GM04503 (cell line): ENCODE measurements at places on chromosomes 4 and X.

DNA sequence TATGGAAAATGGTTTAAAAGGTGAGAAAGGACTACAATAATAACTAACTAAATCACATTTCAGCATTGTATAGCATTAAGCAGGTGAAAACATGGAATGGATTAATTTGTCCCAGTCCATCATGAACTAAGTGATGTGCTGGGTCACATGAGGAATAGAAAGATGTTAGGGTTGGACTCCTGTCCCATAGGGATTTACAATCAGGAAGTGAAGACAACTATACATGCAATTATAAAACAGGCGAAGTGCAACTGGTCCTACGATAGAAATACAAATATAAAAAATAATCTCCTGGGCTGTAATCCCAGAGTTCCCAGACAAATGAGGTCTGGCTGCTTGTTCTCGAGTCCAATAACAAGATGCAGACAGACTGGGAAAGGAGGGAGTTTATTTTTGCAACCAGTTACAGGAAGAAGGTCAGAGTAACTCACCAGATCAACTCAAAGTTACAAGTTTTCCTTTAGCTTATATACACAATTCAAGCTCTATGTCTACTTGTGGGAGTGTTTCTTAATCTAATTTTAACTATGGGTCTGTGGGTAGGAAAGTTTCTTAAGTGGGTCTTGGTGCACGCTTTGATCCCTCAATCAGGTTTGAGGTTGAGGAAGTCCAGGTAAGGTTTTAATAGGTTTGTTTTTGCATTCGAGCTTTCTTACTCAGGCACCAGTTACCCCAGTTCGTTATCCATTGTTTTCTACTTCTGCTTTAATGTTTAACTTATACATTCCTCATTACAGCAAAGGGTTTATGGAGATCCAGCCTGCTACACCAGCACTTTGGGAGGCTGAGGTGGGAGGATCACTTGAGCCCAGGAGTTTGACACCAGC lies 50.1 kb downstream of the IGFBP7 start:
- no peak for DNase-seq

DNA sequence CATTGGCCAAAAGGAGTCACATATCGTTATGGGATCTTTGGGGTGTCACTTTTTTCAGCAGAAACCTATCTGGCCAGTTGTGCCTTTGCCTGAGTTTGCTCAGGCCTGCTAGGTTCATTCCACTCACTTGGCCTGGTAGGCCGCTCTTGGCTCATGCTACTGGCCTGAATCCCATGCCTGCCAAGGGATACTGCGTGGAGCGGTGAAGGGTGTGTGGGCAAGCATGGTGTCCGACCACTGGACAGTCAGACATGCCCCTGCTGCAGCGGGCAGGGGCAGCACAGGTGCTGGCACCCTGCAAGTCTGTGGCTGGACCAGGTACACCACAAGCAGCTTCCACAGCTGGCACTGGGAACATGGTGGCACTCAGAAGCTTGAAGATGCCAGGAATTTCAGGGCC lies 11.3 kb upstream of the PPM1K start:
- DNase-seq = no peak

DNA sequence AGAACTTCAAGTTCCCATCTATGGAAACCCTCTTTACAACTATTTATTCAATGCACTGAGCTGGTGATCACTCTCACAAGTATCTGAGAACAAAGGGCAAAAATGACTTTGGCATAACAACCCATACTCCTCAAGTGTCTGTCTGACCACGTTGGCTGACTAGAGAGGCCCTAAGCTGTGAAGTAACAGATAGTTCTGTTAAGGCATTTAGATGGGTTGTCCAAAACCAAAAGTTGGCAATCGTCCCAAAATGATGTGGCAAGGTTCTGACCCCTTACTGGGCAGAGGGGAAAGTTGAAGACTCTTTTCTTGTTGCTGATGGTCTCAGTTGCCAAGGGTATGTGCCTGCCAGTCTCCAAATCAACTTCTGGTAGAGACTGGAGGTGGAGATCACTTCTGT lies 524.8 kb downstream of the PPARGC1A start:
- no peak for DNase-seq

GRCh38 chr4:16418814-16419213 lies 192.5 kb upstream of the TAPT1 start:
- no peak for DNase-seq

DNA sequence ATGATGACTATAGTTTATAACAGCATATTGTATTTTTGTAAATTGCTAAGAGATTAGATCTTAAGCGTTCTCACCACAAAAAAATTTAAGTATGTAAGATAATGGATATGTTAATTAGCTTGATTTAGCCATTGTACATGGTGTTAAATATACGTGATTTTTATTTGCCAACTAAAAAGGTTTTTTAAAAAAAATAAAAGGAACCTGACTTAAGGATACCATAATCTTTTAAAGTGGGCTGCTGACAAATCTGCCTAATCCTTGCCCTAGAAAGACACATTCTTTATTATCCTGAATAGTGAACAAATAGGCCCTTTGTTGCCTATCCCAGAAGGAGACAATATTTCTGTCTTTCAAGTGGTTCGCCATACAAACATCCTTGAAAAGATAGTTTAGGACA lies 94.6 kb upstream of the FAM47C start:
- DNase-seq = no peak

DNA sequence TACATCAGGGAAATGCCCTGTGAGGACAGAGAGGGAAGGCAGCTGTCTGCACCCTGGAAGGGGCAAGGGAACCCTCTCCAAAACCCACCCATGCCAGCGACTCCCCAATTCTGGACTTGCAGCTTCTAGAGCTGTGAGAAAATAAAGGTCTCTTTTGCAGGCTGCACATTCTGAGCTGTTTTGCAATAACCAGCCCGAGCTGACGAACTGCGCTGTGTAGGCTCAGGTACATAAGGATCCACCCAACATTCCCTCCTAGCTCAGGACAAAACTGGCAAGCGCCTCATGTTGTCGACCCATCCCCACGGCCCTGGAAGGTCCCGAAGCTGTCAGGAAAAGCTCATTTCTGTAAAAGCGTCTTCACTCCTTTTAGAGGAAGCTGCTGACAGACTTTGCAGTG lies 271.8 kb downstream of the CRLF2 start:
- DNase-seq = no peak

DNA sequence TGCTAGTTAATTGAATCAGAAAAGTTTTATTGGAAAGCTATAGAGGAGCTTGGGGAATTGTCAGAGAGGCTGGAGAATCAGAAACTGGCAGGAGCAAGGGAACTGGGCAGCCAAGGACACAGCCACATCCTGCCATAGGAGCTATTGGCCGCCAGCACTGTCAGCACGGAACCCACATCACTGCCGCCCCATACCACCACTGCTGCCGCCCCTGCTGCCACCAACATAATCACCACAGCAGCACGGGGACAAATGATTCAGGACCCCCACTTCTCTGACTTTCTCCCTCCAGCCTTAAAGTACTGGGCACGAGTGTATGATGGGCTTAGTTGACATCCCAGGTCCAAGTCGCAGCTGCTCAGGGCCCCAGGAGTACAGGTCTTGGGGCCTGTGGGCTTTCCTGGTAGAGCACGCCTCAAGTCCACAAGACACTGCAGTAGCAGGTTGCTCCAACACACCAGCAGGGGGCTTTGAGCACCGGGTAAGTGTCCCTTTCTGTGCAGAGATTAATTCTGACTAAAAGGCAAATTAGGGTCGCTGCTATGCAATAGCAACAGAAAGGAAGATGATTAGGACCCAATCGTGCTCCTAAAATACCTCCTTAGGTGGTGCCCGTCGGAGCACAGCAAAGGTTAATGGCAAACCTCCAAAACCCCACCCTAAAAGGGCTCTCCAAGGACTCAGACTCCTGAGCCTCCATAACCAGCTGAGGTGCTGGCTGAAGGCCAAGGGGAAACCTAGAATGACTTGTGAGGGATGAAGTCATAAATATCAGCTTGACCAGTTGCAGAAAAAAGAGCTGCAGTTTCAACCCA lies 6.9 kb downstream of the PJA1 start:
- no peak for DNase-seq

GRCh38 chr4:41360921-41361793 lies 104.4 kb downstream of the UCHL1 start:
- no peak for DNase-seq

DNA sequence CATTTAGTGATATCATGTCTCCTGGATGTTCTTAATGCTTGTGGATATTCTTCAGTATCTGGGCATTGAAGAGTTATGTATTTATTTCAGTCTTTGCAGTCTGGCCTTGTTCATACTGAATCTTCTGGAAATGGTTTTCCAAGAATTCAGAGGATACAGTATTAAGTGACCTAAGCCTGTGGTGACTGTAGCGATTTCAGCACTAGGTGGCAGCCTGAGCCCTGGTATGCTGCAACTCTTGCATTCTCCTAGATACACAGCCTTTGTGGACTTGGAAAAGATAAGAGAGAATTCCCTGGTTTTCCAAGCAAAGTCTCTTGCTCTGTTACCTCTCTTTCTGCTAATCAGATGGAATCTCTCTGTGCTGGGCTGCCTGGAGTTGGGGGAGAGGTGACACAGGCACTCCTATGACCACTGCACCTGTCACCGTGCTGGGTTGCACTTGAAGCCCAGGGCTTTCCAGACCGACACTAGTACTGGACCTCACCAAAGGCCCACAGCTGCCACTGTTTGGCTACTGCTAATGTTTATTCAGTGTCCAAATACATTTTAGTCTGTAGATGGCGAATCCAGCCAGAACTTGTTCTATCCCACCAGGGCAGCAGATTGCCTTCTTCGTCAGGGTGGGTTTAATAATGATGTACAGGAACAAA lies 19.3 kb upstream of the SPIN2A start:
- DNase-seq = no peak

- no peak for DNase-seq
These were observed 4.6 kb downstream of the MAGIX start for GRCh38 chrX:49166914-49167739.

DNA sequence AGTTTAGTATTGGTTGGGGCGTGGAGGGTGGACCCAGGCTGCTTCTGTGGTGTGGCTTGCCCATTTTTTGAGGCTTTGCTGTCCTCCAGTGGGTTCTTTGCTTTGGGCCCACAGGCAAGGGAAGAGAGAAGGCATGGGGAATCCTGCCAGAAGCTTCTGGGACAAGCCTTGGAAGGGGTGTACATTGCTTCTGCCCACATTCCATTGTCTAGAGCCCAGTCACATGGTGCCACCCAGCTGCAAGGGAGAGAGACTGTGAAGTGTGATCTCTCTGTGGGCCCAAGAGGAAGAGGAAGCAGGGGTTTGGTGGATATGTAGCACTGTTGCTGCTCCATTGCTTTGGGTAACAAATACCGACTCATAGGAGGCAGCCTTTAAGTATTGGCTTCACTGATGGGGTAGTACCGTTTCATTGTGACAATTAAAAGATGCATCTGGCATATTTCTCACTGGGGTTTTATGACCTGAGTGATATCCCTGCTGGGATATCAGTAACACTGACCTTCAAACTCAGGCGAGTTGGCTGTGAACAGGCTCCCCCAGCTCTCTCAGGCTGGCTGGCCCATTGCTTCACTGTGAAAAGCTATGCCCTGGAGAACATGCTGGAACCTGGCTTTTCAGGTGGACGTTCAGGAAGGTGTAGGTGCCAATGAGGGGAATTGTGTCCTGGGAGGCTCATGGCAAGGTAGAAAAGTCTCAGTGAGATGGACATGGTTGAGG lies 85.9 kb downstream of the CLDN34 start:
- DNase-seq = no peak

- DNase-seq = peak; percentile 47
These were observed 41.2 kb upstream of the ZMAT1 start for GRCh38 chrX:101973066-101973465.

- DNase-seq = no peak
These were observed 29.8 kb downstream of the FAM149A start for GRCh38 chr4:186134257-186134656.

DNA sequence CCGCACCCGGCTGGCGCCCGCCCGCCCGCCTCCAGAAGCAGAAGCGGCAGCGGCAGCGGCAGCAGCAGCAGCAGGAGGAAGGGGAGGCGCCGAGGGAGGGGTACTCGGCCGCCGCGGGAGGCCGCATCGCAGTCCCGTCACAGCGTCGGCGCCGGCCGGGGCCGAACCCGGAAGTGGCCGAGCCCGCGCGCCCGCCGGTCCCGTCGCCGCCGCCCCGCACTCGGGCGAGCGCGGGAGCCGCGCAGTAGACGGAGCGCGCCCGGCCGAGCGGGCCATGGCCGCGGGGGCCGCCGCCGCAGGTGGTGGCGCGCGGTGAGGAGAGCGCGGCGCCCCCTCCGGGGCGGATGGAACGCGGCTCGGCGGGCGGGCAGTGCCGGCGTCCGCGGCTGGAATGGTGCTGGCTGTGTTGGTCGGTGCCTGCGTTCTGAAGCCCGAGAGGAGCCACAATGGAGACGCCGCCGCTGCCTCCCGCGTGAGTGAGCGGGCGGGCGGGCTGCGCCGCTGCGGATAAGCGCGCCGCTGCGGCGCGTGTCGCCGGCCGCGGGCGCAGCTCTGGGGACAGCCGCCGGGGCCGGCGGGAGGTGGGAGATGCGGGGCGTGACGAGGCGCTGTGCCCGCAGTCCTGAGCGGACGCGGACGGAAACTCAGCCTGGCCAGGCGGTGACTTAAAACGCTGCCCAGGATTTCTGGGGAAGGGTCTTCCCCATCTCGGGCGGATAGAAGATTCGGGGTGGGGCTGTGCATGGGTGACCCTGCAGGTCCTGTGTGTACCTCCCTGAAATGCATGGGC lies at the start of gene KLHL2:
TSS of gene KLHL2 (plus strand) at position 131 of the 790 bp plus-strand sequence. CDS start at position 447, 316 bp downstream.
- DNase-seq = no peak

DNA sequence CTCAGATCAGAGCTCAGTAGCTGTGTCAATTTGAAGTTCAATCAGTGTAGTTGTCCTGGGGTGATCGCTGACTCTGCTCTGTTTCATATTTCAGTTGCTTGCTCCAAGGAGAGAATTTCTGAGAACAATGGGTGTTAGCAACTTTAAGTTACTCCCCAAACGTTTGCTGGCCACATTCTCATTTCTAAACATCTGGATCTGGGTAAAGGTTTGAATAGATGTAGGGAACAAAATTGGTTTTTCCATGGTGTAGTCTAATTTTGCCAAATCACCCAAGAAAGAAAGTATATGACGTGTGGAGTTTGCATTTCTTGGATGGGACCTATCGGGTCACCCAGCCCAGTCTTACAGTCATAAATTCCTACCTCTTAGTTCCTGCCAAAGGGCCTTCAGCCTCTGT lies 103.7 kb downstream of the AKAP4 start:
- no peak for DNase-seq

- no peak for DNase-seq
These were observed 65.9 kb downstream of the FAT1 start for GRCh38 chr4:186657764-186658163.

GRCh38 chr4:40881096-40881495 lies 131.3 kb downstream of the NSUN7 start:
- DNase-seq = no peak

DNA sequence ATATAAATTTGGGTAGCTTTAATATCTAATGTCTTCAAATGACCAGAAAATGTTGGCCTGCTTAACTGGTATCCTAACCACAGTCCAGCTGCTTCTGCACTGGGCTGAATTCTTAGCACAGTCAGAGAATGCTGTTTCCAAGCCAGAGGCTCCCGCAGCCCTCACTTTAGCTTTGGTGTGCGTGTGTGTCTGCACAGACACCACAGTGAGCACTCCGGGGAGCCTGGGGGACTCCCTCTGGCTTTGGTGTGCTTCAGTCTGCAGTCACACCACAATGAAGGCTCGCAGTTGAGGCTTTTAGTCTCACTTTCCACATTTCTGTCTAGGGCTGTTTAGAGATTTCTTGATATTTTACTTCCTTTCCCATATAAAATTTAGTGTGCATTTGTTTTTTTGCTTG lies 53.6 kb downstream of the APOO start:
- no peak for DNase-seq

- no peak for DNase-seq
These were observed 46.9 kb downstream of the GYPE start for GRCh38 chr4:143858456-143858855.

- peak; percentile 28 for DNase-seq
These were observed 4.6 kb downstream of the EDA2R start for GRCh38 chrX:66634272-66634671.
